Activated CD4-positive, alpha-beta memory T cell treated with anti-CD3 and anti-CD28 coated beads, Interleukin-2, amount 10 ng/mL, durations not matched to agents 7 days and 5 days (primary cell): ENCODE measurements at places on chromosomes 2 and 18. TPM values are rescaled to one million over a fixed set of nuclear protein-coding genes. Genes with fewer than 3 reads are reported as not detected.
A peak's percentile ranks its signal among the peaks of the same experiment; 100 is the strongest.

DNA sequence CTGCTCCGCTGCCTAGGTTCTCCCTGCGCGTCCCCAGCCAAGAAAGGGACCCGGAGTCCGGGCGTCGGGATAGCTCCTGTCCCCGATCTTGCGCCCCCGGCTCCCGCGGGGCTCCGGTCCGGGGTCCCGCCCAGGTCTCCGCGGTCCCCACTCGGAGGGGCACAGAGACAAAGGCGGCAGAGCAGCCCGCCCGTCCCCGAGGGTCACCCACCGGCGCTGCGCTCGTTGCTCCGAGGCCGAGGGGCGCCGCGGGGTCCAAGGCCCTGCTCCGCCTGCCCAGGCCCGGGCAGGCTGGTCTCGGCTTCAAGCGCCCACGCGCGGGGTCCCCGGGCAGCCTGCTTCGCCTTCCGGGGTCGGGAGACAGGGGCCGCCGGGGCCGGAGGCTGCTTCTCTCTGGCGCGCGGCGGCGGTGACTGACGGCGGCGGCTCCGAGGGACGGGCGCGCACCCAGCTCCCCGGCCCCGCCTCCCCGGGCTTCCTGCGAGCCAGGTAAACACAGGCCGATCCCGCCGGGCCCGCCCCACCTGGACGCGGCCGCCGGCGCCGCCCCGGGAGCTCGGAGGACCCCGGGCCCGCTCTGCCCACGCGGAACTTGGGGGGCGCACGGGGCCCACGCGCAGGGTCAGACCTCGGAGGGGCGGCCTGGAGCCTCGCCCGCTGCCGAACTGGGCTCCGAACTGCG is at the start of gene MBP:
Gene MBP (minus strand): TSS at position 415 of the 682 bp plus-strand sequence. CDS start 27,522 bp downstream, outside the sequence.
- H3K27ac ChIP-seq: peak within 1 kb of the TSS; percentile 88
- no peaks in the 10 kb centered on the region for H3K27me3 ChIP-seq
- H3K4me1 ChIP-seq: peaks cover 62% of the 10 kb centered on the region
- peaks cover 37% of the 10 kb centered on the region for H3K36me3 ChIP-seq
- peak; percentile 80 for DNase-seq
- peak within 1 kb of the TSS; percentile 96 for H3K4me3 ChIP-seq

DNA sequence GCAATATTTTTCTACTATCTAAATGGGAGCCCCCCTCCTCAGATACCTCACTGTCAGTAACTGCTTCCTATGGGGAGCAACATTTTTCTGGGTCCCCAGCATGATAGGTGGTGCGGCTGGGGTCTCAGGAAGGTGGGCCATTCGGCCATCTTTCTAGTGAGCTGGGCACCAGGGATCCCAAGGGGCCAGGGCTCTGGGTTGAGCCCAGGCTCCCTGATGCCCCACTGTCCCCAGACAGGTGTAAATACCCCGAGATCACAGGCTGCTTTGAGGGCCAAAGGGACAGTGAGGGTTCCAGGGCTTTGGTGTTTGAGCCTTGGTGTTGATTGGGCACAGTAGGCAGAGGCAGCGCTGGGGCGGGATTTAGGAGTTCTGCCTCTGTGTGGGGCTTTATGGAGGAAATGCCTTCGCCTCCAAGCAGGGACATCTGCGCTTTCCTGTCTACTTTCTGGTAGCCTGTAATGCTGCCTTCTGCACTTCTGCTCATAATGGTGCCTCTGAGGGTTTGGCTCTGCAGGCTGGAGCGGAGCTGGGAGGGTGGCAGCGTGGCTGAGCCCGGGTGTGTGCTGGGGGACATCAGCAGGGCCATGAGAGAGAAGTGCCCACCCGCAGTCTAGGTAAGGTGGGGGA is 5.3 kb downstream of the ITM2C start:
- no peak for DNase-seq
- H3K27ac ChIP-seq: no peak overlapping the region

DNA sequence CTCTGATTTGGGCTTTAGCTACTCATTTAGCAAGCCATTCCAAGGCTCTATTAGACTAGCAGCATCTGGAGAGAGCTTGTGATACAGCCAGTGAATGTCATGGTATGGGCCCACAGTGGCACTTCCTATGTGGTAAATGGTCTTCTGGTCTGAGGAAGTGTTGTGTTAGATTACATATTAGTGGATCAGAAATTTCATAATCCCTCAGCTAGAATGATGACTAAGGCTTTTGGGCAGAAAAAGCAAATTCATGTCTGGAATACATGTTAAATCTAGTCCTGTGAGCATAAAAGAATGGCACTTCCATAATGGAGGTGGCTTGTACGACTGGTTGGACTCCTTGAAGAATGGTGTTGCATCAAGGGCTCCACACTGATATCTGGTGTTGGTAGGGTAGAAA is 436.8 kb upstream of the CWC22 start:
- no peaks in the 10 kb centered on the region for H3K4me1 ChIP-seq
- DNase-seq: no peak
- H3K27me3 ChIP-seq: no peaks in the 10 kb centered on the region
- H3K36me3 ChIP-seq: no peaks in the 10 kb centered on the region
- no peak overlapping the region for H3K27ac ChIP-seq
- no peak overlapping the region for H3K4me3 ChIP-seq

Gene WIPF1
- total RNA-seq: 590 TPM

Gene LYG2
- total RNA-seq: not detected

- H3K27me3 ChIP-seq: peaks cover 17% of the 10 kb centered on the region
- no peak overlapping the region for H3K4me3 ChIP-seq
- H3K27ac ChIP-seq: no peak overlapping the region
- DNase-seq: no peak
Observed at GRCh38 chr2:168955321-168955720, 54.2 kb downstream of the G6PC2 start.

Gene ALK
- not detected for total RNA-seq

Gene ESPNL
- total RNA-seq: 0.18 TPM

GRCh38 chr2:229089776-229090175 is 181.3 kb downstream of the PID1 start:
- H3K4me1 ChIP-seq: no peaks in the 10 kb centered on the region
- no peaks in the 10 kb centered on the region for H3K36me3 ChIP-seq
- no peaks in the 10 kb centered on the region for H3K27me3 ChIP-seq
- no peak overlapping the region for H3K27ac ChIP-seq
- H3K4me3 ChIP-seq: no peak overlapping the region

DNA sequence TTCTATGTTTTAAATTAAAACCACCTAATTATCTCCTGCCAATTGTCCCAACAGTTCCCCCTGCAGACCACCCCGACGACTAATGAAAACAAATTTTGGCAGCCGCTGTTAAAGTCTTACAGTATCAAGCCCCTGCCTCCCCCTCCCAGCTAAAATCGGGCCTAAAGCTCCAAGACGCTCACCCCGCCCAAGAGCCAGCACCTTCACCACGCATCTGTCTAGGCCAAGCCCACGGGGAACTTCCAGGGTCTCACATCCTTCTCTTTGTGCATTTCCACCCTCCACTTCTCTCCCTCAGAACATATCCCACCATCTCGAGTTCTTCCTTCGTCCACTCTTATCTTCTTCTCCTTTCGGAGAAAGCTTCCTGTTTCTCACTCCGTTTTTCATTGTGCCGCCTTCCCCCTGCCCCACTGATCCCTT is 445 bp downstream of the PRPF40A start:
- H3K4me1 ChIP-seq: peaks cover 63% of the 10 kb centered on the region
- H3K4me3 ChIP-seq: peak overlapping the region; percentile 92
- peak; percentile 40 for DNase-seq
- peak overlapping the region; percentile 92 for H3K27ac ChIP-seq

- H3K27ac ChIP-seq: no peak overlapping the region
- no peak overlapping the region for H3K4me3 ChIP-seq
- DNase-seq: no peak
- H3K4me1 ChIP-seq: no peaks in the 10 kb centered on the region
- H3K36me3 ChIP-seq: no peaks in the 10 kb centered on the region
Observed at GRCh38 chr2:106745468-106745867, 140.5 kb downstream of the ST6GAL2 start.

GRCh38 chr2:224850081-224850480 is 133.9 kb upstream of the CCDC195 start:
- H3K27ac ChIP-seq: no peak overlapping the region
- H3K27me3 ChIP-seq: no peaks in the 10 kb centered on the region
- no peak for DNase-seq

- no peaks in the 10 kb centered on the region for H3K36me3 ChIP-seq
- H3K27ac ChIP-seq: no peak overlapping the region
Observed at GRCh38 chr2:54380670-54381069, 75.5 kb upstream of the SPTBN1 start.

DNA sequence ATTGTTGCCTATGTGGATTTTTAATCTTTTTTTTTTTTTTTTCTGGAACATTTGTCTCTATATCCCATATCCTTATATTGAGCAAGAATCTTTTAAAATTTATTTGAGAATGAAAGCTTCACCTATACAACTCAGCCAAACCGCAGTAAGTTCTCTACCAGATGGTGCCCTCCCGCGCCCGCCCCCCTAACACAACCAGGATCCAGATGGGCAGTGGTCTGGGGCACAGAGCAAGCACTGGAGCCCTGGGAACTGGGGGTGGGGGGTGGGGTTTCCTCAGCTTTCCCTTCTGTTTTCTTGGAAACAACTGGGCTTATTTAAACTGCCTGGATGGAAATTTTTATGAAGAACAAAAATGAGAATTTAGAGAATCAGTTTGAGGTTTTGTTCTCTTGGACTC is 74.6 kb downstream of the ACAA2 start:
- H3K27me3 ChIP-seq: peaks cover 14% of the 10 kb centered on the region
- DNase-seq: no peak
- H3K36me3 ChIP-seq: no peaks in the 10 kb centered on the region
- no peak overlapping the region for H3K27ac ChIP-seq
- H3K4me1 ChIP-seq: no peaks in the 10 kb centered on the region

DNA sequence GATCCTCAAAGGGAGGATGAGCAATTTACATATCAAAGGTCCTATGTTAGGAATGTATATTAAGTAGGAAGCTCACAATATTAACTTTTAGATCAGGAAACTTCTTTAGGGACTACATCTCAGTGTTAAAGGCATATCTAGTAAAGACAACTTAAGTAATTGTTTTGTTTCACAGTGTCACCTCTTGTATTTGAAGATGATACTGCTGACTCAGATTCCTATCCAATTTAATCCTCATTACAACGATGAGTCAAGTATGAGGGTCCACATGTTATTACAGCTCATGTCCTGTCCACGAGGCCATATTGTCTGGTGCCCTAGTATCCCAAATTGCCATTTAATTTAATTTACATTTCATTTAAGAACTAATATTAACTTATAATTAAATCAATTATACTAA is 523.9 kb downstream of the CCDC85A start:
- no peaks in the 10 kb centered on the region for H3K27me3 ChIP-seq
- no peak overlapping the region for H3K27ac ChIP-seq
- no peak overlapping the region for H3K4me3 ChIP-seq
- DNase-seq: no peak

DNA sequence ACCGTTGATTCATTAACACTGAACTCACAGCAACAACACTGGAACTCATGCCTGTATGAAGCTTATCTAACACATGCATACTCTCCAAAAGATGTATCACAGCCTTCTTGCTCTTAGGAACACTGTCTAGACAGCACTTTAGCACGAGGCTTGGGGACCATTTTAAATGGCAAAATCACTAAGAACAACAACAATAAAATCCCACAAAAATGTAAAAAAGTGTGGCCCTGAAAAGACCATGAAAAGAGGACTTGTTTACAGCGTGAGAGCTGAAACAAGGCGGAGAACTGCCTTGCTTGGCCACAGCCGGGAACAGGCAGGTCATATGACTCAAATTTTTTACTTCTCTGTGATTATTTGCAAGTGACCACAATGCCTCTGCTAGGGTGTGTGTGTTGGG is 48.1 kb downstream of the CHN1 start:
- no peak overlapping the region for H3K27ac ChIP-seq
- peaks cover 2% of the 10 kb centered on the region for H3K4me1 ChIP-seq
- no peaks in the 10 kb centered on the region for H3K36me3 ChIP-seq

DNA sequence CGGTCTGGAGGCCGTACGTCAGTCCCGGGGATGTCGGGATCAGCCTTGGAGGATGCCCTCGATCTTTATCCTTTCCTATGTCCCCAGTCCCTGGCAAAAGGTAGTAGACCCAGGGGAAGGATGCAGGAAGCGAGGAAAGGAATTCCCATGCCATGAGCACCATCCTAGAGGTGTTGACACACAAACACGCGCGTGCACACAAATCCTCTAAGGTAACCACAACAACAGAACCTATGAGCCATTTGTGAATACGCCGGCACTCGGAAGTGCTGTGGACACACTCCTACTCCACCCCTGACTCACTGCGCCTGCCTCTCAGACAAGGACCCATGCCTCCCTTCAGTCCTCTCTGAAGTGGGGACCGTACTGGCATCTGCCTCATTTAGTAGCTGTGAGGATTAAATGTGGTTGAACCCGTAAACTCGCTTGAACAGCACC is 11.3 kb upstream of the MLPH start:
- H3K4me3 ChIP-seq: peak overlapping the region; percentile 32
- DNase-seq: peak; percentile 26
- H3K27me3 ChIP-seq: peaks cover 30% of the 10 kb centered on the region

GRCh38 chr2:128016620-128017019 is 11.2 kb downstream of the SAP130 start:
- H3K27ac ChIP-seq: no peak overlapping the region
- DNase-seq: no peak
- no peaks in the 10 kb centered on the region for H3K4me1 ChIP-seq
- no peaks in the 10 kb centered on the region for H3K27me3 ChIP-seq
- H3K36me3 ChIP-seq: peaks cover 44% of the 10 kb centered on the region

GRCh38 chr2:188114014-188114413 is 177.7 kb upstream of the GULP1 start:
- no peaks in the 10 kb centered on the region for H3K4me1 ChIP-seq
- no peak overlapping the region for H3K4me3 ChIP-seq
- H3K27me3 ChIP-seq: no peaks in the 10 kb centered on the region
- no peak overlapping the region for H3K27ac ChIP-seq

- no peak for DNase-seq
- H3K27ac ChIP-seq: no peak overlapping the region
- H3K4me3 ChIP-seq: no peak overlapping the region
Observed at GRCh38 chr2:182911813-182912517, 45.5 kb upstream of the FRZB start.
